Activated CD4-positive, alpha-beta T cell treated with anti-CD3 and anti-CD28 coated beads, Interleukin-2, amount 50 U/mL, for 48 hours (primary cell): ENCODE measurements at places on chromosomes 6 and 20.
A peak's percentile ranks its signal among the peaks of the same experiment; 100 is the strongest.

DNA sequence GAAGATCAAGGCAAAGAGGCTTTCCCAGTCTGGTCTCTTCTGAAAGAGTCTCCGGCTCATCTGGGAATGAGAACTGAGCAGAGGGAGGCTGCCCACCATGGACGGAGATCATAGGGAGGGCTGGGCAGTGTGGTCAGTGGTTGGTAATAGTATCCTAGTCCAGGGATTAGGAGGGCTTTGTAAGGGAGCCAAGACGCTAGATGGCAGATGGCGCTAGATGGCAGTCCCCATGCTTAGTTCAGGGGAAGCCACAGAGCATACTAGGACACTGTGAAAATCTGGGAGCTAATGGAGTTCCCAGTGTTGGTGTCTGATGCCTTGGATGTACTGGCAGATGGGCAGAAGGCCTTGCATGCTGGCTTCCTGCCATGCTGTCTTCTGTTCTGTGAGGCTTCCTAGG is 21.7 kb upstream of the DAAM2 start:
- no peak for DNase-seq

DNA sequence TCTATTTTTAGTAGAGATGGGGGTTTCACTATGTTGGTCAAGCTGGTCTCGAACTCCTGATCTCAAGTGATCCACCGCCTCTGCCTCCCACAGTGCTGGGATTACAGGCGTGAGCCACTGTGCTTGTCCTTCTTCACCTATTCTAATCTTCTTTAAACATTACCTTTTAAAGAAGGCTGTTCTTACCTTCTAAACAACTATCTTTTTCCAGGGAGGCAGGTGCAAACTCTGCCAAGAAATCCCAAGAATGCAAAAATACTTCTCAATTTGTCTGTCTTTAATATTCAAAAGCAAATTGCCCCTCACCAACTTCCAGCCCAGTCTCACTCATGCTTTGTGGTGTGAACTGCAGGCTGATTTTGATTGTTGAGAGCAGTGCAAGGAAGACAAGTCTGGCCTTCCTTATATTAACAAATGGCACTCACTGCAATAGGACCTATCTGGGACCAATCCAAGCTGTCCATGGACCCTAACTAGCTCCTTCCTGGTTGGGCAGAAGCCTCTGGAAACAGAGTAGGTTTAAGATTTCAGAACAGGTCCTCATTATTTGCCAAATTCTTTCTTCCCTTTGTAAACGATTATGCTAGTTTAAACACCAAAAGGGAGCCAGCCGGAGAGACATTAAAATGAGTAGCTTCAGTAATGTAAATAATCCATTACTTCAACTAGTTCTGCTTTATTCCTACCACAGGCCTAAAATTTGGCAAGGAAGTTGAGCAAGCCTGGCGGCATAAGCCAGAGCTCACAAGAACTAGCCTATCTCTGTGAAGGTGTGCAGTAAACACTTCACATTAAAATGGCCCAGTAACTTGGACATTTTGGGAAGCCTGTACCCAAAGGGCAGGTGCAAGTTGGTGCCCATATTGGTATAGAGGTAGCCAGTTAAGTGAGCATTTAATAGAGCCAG is 1.6 kb downstream of the SCAND1 start:
- peak; percentile 11 for DNase-seq

GRCh38 chr6:170110201-170111140 is 180.4 kb downstream of the DLL1 start:
- no peak for DNase-seq

GRCh38 chr20:24708411-24709295 is 239.2 kb downstream of the SYNDIG1 start:
- no peak for DNase-seq

DNA sequence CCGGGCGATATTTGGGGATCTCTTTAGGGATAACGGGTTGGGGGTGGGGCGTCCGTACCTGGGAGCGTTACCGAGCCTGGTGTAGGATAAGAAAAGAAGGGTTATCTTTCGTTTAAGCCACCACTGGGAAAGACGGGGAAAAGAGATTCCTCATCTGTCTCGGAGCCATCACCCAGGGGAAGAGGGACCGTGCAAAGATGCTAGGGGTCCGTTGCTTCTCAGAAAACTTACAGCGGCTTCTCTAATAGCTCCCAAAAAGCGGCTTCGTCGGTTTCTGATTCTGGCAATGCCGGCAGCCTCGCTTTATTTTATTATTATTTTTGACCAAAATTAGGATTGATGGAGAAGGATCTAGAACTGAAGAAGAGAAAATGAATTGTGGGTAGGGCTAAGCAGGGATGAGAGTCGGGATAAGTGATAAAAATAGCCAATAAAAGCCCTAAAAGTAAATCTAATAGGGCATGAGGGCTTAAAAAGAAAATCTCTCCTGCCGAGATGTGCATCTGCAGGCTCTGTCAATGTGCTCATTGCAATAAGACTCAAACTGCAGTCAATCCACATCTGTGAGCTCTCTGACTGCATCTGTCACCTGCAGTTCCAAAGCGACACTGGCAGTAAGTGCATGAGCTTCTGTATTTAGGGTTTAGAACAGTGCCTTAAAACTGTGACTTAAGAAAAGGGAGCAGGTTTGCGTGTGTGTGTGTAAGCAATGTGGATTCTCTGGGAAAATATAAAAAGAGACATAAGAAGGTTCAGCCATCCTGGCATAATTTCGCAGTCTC is 801 bp downstream of the TBPL1 start:
- DNase-seq = peak; percentile 19

DNA sequence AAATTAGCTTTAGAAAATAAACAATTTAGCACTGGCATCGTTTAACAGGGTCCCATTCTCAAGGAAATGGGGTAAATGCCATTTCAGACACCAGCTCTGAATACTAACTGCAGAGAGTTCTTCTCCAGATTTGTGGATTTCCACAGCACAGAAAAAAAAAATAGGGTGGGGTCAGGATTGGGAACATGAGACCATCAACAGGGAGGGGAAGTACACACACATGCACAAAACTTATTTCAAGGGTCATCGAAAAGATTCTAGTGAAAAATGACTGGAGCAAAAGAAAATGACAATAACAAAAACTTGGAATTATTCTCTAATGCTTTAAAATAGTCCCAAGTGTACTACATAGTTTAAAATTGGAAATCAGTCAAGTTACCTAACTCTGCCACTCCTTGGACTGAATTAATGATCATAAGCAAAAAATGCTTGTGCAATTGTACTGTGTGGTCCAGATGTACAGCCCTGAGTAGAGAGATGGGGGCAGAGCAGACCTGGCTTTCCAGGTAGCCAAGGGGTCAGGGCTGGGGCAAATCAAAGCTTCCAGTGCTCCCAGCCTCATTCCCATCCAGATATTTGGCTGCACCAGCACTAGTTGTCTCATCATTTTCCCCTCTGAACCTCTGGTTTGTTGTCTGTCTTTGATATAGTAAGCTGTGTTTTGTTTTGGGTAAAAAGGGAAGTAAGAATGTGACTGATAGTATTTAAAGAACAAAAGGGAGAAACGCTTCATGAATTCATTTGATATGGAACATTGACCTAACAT is 152.4 kb downstream of the SOBP start:
- no peak for DNase-seq

- DNase-seq = no peak
These were observed 23.7 kb downstream of the UBE2V1 start for GRCh38 chr20:50089140-50089786.

DNA sequence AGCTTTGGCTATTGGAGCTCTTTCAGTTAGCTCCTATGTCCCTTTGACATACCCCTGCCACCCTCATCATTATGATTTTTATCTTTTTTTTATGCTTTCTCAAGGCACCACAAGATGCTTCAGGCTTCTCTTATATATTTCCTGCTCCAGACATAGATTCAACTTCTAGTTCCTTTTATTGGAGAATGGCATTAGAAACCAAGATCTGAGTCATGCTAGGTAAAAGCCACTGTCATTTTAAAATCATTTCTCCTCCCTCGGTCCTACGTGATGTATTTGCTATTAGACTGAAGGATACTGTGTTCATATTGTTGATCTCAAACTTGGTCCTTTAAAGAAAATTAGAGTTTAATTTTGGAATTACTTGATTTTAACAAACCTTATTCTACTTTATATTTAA is 8.3 kb downstream of the TENT5A start:
- no peak for DNase-seq

GRCh38 chr20:47320990-47321805 is 35.3 kb downstream of the ZMYND8 start:
- DNase-seq = no peak

- DNase-seq = no peak
These were observed 110.3 kb downstream of the BCAS1 start for GRCh38 chr20:53959911-53960578.

DNA sequence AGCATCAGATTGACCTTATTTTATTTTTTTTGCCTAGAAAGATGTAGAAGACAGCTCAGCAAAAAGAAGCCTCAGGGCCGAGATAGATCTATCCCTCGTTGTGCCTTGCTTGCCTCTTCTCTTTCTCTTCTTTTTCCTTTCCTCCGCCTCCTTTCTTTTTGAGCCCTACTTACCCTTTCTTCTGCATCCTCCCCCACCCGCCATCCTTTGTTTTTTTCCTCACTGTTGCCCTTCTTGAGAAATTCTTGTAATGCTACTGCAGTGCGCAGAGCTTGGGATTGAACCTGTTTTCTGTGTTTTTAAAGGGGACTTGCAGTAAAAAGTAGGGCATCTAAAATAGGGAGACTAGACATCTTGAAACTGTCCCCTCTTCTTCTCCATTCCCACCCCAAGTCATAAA is 18.6 kb downstream of the RALY start:
- DNase-seq = no peak

DNA sequence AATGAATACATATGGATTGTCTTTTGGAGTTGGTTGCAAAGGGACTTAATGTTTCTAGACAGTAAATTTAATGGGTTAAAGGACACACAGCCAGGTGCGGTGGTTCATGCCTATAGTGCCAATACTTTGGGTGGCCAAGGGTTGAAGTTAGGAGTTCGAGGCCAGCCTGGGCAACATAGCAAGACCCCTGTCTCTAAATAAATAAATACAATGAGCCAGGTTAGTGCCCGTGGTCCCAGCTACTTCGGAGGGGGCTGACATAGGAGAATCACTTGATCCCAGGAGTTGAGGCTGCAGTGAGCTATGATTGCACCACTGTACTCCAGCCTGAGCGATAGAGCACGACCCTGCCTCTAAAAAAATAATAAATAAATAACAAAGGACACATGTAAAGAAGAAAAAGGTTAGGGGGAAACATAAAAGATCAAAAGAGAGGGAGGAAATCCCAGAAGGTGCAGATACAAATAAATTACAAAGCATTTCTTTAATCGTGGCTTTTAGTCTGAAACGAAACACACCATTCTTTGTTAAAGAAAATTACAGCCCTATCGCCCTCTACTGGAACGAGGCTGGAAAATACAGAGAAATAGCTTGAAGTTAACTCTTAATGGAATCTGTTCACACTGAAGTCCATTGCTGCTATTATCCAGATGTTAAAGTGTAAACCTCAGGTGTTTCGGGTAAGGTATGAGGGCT is 42.6 kb upstream of the SCML4 start:
- DNase-seq = no peak

DNA sequence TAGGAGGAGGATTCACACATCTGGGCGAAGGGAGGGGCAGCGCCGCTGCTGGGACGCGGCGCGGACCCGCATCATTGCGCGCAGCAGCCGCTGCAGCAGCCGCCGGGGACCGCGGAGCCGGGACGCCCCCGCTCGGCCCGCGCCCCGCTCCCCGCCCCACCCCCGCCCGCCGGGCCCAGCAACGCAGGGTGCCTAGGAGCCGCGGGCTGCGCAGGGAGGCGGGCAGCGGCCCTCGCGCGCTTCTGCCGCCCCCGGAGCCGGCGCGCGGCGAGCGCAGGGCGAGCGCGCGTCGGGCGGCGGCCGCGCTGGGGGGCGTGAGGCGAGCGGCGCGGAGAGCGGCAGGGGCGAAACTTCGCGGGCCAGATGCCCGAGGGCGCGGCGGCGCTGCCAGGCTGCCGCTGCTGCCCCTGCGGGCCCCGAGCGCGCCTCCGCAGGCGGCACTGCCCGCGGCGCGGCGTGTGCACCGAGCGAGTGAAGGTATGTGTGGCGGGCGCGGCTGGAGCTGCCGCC is at the start of gene NKAIN2:
NKAIN2 (plus strand) TSS at position 362 of the 510 bp plus-strand sequence.
- no peak for DNase-seq

DNA sequence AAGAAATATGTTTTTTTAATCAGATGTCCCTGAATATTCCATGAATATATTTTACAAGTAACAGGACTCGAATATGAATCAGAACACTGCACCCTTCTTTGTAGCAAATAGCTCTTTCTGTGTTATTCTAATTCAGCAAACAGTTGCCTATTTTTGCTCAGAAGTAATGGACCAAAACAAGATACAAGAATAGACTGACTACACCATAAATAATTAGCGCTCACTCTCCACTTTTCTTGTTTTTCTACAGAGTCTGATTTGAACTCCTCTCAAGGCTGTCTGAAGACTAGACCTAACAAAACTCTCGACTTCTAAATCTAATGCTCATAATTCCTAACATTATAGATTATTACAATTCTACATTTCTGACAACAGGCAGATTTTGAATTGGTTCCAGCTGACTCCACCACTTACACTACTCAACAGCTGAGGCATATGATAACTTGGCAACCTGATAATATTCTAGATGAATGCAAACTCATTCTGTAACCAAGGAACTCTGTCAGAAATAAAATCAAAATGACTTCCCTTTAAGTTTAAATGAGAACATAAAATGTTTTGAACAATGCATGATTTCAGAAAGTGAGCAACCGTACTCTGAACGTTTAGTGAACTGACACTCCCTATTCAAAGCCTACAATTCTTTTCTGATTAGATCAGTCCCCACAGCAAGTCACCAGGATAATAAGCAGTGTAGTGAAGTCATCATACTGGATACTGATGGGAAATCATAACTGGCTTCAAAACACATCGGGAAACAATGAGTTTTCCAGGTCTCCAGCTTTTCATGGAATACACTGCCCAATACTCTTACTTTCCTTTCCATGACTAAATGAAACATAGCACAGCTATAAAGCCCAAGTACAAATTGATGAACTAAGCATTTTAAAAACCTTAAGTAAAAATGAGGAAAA is 114.2 kb upstream of the BEND6 start:
- no peak for DNase-seq

GRCh38 chr6:31586008-31586407 is at the start of gene LST1:
Gene LST1, plus strand, starts transcription at chr6:31586277. Its CDS starts 1,023 bp downstream, at chr6:31587300.
- DNase-seq = no peak

DNA sequence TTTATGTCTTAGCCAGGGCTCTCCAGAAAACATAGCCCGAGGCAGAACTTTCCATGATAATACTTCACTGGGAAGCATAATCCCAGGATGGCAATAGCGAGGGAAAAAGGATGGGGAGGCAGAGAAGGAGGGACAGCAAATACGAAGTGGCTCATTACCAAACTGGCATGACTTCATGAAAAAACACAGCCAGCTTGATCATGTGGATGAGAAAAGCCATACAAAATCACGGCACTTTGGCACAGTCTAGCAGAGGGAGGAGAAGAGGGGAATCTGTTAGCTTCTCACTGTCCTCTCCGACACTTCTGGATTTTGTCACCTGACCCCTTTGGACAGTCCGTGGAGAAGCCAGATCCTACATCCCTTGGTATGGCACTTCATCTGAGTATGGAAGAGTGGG is 212.5 kb upstream of the GRIK2 start:
- no peak for DNase-seq
